ENCODE measurements at places on chromosomes 5 and 9.

- DNase-seq = no peak
These were observed 206.2 kb upstream of the SGCD start for GRCh38 chr5:156120777-156121176.

- DNase-seq = no peak
These were observed 237.3 kb downstream of the ZSWIM6 start for GRCh38 chr5:61569353-61569752.

DNA sequence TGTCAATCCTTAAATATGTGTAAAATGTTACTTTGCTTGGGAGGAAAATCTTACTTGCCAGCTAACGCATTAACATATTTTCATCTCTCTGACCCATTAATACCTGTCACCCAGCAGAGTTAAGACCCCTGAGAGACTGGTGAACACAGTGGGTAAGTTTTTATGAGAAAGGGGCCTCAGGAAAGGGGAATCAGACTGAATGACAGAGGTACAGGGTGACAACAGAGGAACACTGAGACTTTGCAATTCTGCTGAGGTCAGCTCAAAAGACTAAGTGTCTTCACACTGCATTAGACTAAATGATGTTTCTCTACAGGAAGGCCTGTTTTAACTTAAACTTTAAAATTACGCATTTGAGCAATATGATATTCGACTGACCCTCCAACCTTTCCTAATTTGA is 223.8 kb downstream of the EFNA5 start:
- no peak for DNase-seq

DNA sequence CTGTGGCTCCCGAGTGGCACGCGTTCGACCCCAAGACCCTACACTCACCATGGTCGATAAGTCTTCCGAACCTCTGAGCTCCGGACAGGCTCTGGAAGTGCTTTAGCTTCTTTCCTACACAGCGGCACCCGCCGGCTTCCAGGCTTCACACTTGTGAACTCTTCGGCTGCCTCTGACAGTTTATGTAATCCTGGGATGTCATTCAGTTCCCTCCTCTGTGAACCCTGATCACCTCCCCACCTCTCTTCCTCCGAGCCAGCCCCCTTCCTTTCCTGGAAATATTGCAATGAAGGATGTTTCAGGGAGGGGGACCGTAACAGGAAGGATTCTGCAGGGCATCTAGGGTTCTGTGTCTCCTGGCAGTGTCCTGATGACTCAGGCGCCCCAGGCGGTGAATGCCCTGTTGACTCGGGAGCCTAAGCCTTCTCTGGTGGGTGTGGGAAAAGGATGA is at the start of gene CD14:
CD14 (minus strand) TSS at position 155 of the 451 bp plus-strand sequence; CDS start at position 51, 104 bp downstream.
- DNase-seq = peak; percentile 73

GRCh38 chr5:11814373-11814772 is 89.9 kb downstream of the CTNND2 start:
- no peak for DNase-seq

GRCh38 chr9:86685556-86685955 is 261.8 kb downstream of the GAS1 start:
- DNase-seq = no peak

- DNase-seq = no peak
These were observed 23.5 kb downstream of the ITGA1 start for GRCh38 chr5:52811067-52811749.

DNA sequence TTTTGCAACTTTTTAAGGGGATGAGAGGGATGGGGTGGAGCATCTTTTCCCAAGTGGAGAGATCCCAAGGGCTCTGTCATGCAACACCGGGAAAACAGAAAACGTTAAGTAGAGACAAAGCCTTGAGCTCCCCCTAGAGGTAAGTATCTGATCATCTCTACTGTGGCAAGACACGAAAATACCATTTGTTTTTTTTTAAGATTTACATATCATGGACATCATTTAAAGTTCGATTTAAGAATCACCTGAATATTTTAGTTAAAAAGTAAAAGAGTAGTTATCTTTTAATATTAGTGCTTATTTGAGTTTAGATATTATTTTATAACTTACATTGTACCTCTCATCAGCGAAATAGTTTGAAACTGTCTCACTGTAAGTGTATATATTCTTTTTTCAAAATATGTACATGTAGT is 200.4 kb downstream of the LRRC70 start:
- peak; percentile 52 for DNase-seq

DNA sequence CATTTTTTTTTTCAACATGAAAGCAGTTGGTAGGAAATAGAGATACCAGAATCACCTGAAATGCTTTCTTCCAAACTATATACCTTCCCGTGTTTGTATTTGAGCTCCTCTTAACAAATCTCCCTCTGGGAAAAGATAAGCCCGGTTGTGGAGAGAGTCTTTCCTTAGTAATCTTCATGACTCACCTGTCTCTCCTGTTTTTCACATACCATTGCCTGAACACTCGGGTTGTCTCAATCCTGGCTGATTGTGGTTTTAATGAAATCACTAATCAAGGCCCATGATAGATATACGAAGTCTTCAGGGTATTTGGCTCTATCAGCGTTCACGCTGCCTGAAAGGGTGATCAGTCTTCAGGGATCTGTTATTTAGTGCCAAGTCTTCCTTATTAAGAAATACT is 136.7 kb downstream of the MAN2A1 start:
- no peak for DNase-seq

GRCh38 chr5:40484495-40484894 is 195.2 kb upstream of the PTGER4 start:
- DNase-seq = no peak

Data from ELF-1 (cell line).